ENCODE measurements at places on chromosomes 7 and 10. TPM values are rescaled to one million over a fixed set of nuclear protein-coding genes. Genes with fewer than 3 reads are reported as not detected.

GRCh38 chr7:45700556-45700955 lies 126.4 kb downstream of the ADCY1 start:
- no peak for DNase-seq

DNA sequence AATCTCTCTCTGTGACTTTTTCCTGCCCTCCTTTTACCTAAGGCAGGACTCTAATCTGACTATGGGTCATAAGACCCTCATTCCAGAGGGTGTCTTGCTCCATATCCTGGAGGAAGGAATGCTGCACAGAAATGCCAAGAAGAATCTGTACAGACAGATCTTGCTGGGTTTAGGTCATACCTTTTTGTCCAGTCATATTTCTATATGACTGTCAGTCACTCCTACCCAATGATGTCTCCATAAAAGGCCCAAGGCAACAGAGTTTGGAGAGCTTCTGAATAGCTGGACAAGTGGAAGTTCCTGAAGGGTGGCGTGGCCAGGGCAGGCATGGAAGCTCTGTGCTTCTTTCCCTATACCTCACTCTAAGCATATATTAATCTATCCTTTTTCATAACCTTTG lies 47.5 kb downstream of the FEZF1 start:
- DNase-seq, result no peak

DNA sequence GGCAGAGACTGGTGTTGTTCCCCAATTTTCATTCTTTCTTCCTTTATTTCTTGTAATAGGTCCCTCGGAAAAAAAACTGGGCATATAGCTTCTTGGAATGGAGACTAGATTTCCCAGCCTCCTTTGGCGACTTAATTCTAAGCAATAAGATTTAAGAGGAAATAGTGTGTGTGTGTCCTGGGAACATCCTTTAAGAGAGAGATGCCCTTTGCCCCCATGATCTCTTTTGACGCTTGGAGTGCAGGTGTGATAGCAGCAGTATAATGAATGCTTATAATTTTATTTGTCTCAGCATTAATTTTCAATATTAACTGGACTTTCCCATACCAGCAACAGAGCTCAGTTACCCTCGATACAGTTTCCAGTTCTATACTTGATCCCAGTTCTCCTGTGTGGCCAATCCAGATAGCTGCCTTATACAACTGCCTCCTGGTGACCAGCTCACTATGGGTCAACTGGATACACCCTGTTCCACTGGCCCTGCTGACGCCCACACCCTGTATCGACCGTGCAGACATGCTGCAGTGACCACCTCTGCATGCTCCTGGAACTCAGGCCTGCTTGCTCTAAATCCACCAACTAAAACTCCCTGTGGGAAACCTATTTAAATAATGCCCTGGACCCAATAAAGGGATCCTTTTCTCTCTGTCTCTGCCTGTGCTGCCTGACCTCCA lies 13.9 kb downstream of the TMEM176A start:
- DNase-seq, result no peak

The SP8 gene
- total RNA-seq, result not detected

The NAT16 gene
- total RNA-seq, result not detected

All from activated naive CD8-positive, alpha-beta T cell treated with anti-CD3 and anti-CD28 coated beads, Interleukin-2, amount 10 ng/mL, durations not matched to agents 7 days and 5 days (primary cell).